M059J (cell line): ENCODE measurements at places on chromosomes 7 and 10.

GRCh38 chr7:27224983-27225934, 17.3 kb upstream of the EVX1 start:
- DNase-seq = no peak

DNA sequence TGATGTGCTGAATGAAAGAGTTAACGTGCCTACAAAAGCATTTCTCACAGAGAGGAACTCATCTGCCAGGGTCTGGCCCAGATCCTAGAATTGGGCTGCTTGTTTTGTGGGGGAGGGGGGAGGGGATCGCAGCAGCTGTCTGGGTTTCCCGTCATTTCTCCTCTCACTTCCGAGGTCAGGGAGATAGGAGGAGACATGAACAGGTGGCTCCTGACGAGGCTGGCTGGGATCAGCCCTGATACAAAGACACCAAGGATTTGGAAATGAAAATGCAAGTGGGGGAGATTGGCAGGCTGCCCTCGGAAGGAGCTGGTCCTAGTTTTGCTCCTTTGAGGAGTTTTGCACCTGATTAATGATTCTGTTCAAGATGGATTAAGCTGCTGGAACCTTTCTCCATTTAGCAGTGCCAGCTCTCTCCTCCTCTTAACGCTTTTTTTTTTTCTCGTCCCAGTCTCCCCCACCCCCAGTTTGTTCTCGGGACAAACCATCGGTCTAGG, 86.8 kb upstream of the KMT2C start:
- DNase-seq = peak; percentile 41

- DNase-seq = no peak
Observed at GRCh38 chr10:124685261-124685660, 58.9 kb downstream of the FAM53B start.

DNA sequence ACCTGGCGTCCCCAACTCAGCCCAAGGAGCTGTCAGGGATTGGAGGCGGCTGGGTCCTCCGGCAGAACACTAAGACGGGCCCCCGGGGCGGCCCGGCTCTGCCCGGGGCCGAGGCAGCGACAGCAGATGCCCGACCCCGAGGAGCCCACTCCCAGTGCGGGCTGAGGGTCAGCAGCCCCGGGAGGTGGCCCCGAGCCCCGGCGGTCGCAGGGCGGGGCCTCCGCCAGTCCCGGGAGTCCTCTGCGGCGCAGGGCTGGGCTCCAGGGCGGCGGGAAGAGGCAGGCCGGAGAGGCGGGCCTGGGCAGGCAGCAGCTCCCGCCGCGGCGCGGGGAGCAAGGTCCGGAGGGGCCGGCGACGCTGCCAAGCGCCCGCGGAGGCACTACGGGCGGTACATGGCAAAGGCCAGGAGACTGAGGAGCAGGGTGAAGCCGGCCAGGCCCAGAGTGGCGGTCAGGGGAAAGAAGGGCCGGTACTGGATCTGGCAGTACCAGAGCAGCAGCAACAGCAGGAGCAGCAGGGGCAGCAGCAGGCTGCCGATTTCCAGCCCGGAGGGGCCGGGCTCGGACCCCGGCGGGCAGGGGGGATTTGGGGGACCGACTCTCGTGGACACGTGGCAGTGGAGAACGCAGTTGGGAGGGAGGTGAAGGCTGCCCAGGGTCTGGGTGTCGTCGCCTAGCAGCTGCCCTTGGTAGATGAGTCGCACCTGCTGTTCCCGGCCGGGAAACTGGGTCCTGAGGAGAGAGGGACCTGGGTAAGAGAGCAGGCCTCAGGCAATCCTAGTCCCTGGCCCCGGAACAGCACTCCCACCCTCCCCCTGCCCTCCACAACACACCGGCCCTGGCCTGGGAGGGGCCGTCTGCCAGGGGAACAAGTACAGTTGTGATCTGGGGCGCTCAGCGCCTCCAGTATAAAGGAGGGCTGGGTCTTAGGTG, 827 bp upstream of the FASTK start:
- peak; percentile 48 for DNase-seq

GRCh38 chr7:12524794-12525386, 45.6 kb upstream of the SCIN start:
- DNase-seq = peak; percentile 62

GRCh38 chr7:64613653-64614052, 50.8 kb upstream of the ZNF680 start:
- DNase-seq = no peak

DNA sequence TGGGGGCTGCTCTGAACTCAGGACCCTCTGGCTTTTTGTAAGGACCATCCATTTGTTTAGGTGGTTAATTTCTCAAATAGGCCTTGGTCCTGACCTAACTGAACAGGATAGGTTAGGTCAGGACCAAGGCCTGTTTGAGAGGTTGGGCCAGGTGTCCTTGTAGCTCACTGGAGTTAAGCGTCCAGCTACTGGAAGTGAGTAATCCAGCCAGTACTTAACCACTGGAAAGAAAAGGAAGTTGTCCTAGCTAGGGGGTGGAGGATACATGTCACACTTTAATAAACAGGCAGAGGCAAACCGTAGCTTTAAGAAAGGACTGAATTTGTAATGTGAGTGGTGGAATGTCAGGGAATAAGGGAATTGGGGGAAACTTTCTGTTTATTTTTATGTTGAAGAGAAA, 96.0 kb downstream of the GPR85 start:
- peak; percentile 85 for DNase-seq

DNA sequence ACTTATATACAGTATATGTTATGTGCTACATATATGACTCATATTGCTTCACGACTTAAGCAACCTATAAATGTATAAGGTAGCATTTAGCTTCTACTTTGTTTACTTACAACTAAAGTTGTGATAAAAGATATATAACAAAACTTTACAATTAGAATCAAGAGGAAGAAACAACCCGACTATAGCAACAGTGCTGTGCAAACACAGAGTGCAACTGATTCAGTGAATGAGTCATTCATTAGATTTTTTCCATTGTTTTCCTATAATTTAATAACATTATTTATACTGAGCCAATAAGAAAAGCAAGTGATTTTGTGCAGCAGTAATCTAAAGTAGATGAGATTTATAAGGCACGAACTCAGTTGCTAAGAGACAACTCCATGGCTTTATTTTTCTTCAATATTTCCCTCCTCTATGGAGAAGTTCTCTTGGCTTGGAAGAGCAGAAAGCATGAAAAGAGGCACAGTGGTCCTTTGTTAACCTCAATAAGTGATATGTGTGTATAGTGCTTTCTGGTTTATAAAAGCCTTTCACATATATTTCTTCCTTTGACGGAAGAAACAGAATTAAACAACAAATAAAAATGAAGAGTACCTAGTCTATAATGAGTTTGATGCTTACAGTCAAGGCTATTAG, 19.8 kb downstream of the CEP41 start:
- DNase-seq = no peak

- DNase-seq = peak; percentile 54
Observed at GRCh38 chr7:112938863-112939573, 147.6 kb downstream of the GPR85 start.

DNA sequence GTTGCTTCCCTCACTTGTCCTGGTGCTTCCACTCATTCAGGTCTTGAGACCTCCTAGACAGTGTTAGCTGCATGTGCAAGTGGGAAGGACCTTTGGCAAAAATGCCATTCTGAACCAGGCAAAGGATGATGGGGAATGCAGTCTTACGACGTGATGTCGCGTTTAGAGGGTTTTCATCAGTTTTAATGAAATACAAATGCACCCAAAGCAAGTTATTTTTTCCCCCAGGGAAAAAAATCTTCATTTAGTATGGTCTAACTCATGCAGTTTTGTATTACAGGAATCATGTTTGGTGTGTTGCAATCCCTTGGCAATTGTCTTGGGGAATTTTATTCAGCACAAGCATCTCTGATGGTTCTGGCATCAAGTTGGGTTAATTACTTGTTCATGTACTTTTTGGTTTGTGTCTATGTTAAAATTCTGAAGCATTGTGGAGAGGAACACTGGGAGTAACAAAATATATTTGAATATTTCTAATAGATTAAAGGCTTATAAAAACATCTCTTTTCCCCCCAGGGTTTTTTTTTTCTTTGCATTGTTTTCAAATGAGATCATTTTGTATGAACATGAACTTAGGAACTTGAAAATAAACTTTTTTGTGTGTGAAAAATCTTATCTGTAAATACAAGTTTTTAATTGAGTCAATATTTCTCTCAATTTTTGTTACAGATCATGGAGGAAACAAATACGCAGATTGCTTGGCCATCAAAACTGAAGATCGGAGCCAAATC, 188.9 kb downstream of the BICC1 start:
- peak; percentile 78 for DNase-seq

DNA sequence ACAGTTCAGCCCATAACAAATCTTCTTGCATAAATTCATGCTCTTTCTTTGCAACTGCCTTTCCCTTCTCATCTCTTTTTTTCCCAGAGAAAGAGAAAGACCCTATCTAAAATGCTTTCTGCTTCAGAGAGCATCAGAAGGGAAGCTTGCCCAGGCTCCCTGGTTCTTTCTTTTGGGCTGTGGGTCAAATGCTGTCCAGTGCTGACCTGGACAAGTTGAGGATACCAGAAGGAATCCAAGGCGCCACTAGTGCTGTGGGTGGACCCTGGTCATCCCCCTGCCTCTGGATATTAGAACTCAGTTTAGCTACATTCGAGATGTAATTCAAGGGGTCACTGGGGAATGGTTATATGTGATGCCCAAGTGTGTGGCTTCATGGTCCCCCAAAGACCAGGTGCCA, 411.6 kb downstream of the RPS24 start:
- no peak for DNase-seq

DNA sequence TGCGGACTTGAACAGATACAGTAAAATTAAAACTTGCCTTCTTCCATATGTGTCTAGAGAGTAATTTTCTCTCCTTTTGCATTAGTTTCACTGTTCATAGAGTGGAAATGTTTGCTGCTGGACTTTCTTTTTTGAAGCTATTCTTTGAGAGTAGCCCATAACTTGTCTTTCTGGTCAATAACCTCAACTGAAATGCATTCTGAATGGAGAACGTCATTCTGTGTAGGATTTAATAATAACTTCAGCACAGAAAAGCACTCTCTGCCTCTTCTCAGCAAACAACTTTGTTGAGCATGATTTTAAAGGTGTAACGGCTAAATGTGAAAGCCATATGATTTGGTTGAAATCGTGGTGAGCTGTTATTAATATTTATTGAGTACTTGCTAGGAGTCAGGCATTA, 111.8 kb downstream of the CUX1 start:
- no peak for DNase-seq

GRCh38 chr10:91864099-91864498, 45.2 kb downstream of the FGFBP3 start:
- DNase-seq = no peak

- no peak for DNase-seq
Observed at GRCh38 chr10:19629567-19629966, 186.7 kb upstream of the PLXDC2 start.

GRCh38 chr10:43208147-43209073, 58.5 kb downstream of the RASGEF1A start:
- no peak for DNase-seq

GRCh38 chr10:130301021-130301892, 165.1 kb downstream of the GLRX3 start:
- no peak for DNase-seq

DNA sequence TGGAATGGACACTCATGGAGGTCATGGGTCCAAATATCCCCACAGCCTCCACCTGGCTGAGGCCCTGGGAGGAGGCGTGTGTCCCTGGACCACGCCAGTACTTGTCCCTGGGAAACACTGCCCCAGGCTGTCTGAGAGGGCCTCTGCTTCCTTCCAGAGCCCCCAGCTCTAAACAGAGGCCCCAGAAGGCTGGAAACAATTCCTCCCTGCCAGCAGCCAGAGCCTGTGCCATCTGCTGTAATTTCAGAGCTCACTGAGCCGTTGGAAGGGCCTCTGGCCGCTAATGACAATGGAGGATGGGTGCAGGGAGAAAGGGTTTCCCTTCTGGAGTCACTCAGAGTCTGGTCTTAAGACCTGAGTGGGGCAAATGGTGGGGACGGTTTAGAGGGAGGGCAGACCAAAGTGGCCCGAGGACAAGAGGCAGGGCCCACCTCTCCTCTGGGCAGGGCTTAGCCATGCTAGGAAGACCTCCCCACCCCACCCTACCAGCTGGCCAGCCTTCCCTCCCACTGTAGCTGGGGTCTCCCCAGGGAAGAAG, 7.1 kb downstream of the CHAT start:
- DNase-seq = no peak

DNA sequence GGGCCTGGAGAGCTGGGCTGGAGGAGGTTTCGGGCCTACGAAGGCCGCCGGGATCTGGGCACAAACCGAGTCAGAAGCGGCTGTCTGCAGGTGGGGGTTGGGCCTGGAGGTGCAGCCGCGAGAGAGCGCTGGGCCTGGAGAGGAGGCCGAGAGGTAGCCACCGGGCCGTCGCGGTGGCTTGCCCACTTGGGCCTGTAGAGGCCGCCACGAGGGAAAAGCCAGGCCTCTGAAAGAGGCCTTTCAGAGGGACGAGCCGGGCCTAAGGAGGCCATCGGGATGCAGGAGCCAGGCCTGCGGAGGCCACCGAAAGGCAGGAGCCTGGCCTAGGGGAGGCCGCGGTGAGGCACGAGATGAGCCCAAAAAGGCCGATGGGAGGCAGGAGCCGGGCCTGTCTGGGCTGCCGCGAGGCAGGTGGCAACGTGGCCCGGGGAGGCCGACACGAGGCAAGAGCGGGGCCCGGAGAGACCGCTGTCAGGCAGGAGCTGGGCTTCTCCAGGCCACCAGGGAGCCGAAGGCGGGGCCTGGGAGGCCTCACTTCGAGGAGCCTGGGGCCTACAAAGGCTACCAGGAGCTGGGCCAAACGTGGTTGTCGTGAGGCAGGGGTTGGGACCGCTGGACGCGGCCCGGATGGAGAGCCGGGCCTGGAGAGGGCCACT, 25.6 kb downstream of the MDH2 start:
- DNase-seq = no peak

- DNase-seq = no peak
Observed at GRCh38 chr10:6766131-6766801, 186.2 kb upstream of the PRKCQ start.

GRCh38 chr10:68332259-68333057, at the start of gene PBLD:
Gene PBLD (minus strand): TSS chr10:68332928. CDS start chr10:68306844, 26,084 bp downstream.
- DNase-seq = peak; percentile 82

DNA sequence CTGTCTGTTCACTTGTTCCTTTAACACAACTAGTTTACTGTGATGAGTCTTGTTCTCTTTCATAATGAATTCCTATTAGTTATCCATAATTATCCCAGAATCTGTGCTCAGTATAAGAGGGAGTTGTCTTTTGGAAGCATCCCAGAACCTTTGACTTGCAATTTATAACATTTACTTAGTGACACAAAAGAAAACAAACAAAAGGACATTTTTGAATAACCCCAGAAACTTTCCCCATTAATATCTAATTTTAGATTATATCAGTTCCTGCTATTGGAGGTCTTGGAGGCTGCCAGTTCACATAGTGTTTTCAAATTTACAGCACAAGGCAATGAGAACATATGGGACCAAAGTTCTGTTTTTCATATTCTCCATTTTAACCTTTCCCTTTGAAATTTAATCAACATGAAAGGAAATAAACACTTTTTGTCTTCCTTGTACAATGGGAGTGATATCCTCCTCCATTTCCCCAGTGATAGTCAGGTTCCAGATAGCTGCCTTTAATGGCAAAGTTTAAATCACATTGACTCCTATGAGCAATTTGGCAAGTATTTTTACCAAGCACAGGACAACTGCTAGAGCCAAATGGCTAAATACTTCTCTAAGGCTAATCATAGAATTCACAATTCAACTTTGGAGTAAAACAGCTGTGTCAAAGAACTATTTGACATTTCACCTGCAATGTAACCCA, 37.1 kb upstream of the GNAT3 start:
- peak; percentile 40 for DNase-seq
